ENCODE measurements at places on chromosomes 16 and 17. TPM values are rescaled to one million over a fixed set of nuclear protein-coding genes. Genes with fewer than 3 reads are reported as not detected.

DNA sequence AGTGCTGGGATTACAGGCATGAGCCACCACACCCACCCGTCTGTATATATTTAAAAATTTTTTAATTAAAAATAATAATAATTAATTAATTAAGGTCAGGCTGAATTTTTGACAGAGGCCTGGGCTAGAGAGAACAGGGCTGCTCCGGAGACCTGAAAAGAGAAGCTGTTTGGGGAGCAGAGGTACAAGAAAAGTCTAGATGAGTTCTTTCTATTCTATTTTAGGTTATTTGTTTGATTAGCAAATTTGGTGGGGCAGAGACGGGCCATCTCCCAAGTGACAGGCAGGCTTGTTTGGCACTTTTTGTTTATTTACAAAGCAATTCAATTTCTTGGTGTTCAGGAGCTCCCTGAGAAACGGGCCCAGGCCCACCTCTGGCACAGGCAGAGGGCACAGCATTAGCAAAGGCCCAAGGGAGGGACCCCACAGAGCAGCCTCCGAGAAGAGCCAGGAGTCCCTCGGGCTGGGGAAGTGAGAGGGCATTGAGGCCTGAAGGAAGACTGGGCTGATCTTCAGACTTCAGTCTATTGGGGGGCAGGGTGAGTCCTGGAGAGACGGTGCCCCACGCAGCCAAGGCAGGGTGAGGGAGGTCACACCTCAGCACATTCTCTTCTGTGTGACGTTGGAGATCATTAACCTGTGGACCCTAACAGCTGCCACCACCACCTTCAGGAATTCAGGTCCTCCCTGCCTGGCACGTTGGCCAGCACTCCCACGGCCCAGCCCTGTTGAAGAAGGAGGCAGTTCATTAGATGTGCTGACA is 10.8 kb upstream of the RIPOR1 start:
- no peak for DNase-seq

GRCh38 chr17:9230346-9230745 is 209.0 kb downstream of the NTN1 start:
- DNase-seq, result no peak

DNA sequence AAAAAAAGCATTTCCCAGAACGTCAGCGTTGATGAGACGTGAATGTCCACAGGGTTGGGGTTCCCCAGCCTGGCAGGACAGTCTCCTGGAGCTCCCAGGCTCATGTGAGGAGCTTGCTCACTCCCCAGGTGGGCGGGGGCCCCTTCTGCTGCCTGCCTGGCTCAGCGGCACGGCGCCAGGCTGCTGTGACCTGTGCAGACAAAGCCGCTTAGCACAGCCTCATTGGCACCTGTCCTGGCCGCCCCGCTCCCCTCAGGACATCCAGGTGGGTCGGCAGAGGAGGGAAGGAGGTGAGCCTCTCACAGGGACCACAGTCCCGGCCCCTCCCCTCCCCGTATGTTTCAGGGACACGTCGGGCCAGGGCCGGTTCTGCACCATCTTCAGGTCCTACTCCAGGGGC is 12.9 kb upstream of the WFIKKN1 start:
- no peak for DNase-seq

MEIOB gene
- 1.3 TPM for total RNA-seq

DNA sequence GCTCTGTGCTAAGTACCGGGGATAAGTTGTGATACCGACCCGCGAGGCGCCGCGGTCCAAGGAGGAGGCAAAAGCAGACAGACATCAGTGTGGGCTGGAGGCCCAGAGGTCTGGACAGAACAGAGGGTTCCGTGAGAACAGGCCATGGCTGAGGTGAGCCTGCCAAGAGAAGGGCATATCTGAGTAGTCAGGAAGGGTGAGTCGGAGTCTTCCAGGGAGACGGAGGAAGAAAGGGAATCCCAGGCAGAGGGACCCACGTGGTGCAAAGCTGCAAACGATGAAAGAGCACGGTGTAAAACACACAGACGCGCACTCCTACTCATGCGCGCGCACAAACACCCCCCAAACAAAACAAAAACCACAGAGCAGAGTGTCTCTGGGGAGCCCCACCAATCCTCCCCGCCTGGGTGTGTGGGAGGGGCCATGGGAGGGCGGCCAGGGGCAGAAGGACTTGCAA is 18.1 kb downstream of the RHBDL3 start:
- DNase-seq, result no peak

- DNase-seq, result no peak
These were observed 784.1 kb upstream of the RBFOX1 start for GRCh38 chr16:6548507-6548906.

PIPOX gene
- 30.1 TPM for total RNA-seq

GRCh38 chr17:40194821-40195220 is 17.6 kb downstream of the RAPGEFL1 start:
- DNase-seq, result no peak

- peak; percentile 67 for DNase-seq
These were observed 4.1 kb upstream of the TMEM11 start for GRCh38 chr17:21218101-21218500.

DNA sequence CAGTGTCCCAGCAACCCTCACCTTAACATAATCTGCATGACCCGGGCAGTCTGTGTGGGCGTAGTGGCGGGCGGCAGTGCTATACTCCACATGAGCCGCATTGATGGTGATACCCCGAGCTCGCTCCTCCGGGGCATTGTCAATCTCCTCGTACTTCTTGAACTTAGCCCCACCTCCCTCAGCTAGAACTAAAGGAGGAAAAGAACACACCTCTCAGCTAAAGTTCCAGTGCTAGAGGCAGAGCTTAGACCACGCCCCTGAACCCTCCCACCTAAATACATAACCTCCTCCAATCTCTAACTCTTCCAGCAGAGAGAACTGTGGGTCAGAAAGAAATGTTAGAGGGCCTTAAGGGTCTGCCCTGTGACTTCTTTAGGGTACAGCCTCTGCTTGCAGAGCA is 855 bp downstream of the TUFM start:
- DNase-seq, result no peak

DNA sequence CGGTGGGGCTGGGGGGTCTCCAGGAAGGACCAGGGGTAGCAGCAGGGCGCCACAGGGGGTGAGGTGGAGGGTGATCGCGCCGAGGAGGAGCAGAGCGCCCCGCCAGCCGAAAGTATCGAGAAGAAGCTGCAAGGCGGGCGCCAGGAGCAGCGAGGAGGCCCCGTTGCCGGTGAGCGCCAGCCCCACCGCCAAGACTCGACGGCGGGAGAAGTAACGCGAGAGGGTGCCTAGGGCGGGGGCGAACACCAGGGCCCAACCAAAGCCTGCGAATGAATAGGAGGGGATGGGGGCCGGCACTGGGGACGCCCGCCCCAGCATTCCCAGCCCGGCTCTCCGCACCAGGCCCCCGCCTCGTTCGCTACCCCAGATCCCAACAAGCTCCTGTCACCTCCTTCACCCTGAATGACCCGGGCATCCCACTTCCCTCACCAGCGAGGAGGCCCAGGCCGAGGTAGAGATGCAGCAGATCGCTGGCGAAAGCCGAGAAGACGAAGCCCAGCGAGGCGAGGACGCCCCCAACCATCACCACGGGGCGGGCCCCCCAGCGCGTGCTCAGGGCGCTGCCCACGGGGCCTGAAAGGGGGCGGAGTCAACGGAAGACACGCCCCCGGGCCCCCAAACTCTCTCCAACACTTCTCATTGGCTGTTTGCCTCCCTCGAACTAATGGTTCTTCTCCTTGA is 1.3 kb downstream of the SLC16A11 start:
- peak; percentile 71 for DNase-seq

GSG1L gene
- total RNA-seq, result 0.83 TPM

GRCh38 chr17:46738544-46738943 is 79.9 kb downstream of the WNT3 start:
- no peak for DNase-seq

DNA sequence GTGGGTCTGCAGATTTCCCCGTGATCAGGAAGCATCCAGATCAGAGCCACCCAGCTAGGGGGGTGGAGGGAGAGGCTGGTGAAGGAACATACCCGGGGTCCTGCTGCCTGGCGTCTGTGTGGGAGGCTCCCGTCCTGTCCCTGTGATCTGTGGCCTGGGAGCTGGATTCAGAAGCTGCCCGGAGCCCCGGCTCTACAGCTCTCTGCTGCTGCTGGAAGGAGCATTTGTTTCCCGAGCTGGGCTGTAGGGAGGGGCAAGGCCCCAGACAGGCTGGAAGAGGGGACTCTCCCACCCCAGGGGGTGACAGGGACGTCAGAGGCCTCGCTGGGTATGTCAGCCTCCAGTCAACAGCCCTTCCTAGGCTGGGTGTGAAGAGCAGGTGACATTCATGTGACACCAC is 10.2 kb downstream of the SOX8 start:
- DNase-seq, result no peak

MYH1 gene
- not detected for total RNA-seq

DNA sequence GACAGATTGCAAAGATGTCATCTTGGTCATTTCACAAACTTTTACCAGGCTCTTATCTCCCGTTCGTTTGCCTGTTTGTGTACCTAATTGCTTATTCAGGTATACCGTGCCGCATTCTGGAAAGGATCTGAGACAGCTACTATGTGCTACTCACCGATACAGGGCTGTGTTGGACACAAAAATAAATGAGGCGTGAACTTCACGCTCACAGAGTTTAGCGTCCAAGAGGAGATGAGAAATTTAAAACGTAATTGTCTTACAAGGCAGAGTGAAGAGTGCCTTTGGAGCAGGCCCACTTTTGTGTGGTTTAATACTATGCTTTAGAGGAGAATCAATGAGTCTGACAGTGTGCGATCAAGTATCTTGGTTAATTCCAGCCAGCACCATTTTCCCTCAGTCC is 26.7 kb downstream of the MAF start:
- no peak for DNase-seq

CACNG5 gene
- 1.2 TPM for total RNA-seq

MSRB1 gene
- total RNA-seq, result 25.7 TPM

DNA sequence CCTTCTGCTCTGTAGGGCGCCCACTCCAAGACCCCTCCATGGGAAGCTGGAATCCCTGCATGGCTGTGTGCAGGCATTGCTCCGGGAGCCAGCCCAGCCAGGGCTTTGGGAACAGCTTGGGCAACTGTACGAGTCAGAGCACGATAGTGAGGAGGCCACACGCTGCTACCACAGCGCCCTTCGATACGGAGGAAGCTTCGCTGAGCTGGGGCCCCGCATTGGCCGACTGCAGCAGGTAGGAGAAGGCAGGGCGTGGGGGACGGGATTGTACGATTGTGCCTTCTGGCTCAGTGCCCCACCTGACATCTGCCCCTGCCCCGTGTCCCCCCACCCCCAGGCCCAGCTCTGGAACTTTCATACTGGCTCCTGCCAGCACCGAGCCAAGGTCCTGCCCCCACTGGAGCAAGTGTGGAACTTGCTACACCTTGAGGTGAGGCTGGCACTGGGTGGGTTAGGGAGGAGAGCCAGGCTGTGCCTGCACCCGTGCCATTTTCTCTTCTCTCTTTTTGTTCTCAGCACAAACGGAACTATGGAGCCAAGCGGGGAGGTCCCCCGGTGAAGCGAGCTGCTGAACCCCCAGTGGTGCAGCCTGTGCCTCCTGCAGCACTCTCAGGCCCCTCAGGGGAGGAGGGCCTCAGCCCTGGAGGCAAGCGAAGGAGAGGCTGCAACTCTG is 8.7 kb upstream of the TMEM88 start:
- no peak for DNase-seq

CCL16 gene
- not detected for total RNA-seq

DNA sequence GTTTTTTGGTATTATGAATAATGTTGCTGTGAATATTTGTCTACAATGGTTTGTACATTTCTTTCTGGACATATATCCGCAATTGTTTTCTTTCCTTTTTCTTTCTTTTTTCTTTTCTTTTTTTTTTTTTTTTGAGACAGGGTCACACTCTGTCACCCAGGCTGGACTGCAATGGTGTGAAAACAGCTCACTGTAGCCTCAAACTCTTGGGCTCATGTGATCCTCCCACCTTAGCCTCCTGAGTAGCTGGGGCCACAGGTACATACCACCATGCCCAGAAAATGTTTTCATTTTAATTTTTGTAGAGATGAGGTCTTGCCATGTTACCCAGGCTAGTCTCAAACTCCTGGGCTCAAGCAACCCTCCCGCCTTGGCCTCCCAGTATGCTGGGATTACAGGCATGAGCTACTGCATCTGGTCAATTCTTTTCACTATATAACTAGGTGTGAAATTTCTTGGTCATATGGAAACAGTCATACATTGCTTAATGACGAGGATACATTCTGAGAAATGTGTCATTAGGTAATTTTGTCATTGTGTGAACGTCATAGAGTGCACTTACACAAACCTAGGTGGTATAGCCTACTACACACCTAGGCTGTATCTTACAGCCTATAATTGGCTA is 15.2 kb downstream of the IL21R start:
- DNase-seq, result no peak

CCL23 gene
- not detected for total RNA-seq

GRCh38 chr16:57539072-57539796 is 2.9 kb upstream of the CCDC102A start:
- DNase-seq, result no peak

DNA sequence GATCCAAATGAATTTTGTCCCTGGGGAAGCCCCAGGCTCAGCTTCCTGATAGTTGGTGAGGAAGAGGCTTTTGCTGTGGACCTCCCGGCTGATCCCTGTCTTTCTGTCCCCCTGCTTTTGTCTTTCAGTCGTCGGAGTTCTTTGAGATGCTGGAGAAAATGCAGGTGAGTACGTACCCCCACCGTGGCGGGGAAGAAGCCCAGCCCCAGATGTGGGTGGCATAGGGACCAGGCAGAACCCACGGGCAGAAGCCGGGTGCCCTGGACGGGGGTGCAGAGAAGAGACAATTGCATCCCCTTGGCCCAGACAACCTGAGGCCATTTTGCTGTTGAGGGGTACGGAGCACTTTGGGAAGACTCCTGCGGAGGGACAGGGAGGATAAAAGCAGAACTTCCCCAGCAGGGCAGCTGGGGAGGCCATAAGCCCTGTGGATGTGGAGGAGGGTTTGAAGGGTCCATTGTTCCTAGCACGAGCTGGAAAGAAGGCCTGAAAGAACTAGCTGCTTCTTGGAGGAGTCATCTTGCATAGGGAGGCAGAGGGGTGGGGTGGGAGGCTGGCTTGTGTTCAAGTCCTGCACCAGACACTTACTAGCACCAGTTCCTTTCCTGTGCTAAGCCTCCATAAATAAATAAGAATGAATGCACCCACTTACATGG is 105.6 kb downstream of the OR1D5 start:
- DNase-seq, result peak; percentile 27

NPW gene
- 7.1 TPM for total RNA-seq

GRCh38 chr16:66894948-66895688 is 14.8 kb downstream of the PDP2 start:
- DNase-seq, result peak; percentile 69

SLC47A1 gene
- total RNA-seq, result 2.0 TPM

All from H9 (cell line).